ENCODE measurements at places on chromosomes 5 and 9.

DNA sequence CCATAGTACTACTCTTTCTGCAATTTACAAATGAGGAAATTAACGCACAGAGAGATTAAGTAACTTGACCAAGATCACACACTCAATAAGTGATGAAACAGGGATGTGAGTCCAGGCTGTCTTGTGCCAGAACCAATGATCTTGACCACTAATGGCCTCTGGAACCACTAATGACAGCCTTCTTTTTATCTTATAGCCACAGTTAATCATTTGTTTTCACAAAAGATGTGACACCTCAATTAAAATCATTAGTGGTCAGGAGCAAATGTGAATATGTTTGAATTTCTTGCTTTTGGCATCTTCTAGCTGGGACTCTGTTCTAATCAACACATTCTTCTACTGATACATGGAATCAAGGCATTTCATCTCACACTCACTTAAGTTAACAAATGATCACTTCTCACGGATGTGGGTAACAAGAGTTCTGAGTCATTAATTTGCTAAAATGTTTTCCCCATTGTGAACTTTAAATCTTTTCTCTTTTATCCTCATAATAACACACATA, 102.7 kb upstream of the CD180 start:
- no peak for DNase-seq

DNA sequence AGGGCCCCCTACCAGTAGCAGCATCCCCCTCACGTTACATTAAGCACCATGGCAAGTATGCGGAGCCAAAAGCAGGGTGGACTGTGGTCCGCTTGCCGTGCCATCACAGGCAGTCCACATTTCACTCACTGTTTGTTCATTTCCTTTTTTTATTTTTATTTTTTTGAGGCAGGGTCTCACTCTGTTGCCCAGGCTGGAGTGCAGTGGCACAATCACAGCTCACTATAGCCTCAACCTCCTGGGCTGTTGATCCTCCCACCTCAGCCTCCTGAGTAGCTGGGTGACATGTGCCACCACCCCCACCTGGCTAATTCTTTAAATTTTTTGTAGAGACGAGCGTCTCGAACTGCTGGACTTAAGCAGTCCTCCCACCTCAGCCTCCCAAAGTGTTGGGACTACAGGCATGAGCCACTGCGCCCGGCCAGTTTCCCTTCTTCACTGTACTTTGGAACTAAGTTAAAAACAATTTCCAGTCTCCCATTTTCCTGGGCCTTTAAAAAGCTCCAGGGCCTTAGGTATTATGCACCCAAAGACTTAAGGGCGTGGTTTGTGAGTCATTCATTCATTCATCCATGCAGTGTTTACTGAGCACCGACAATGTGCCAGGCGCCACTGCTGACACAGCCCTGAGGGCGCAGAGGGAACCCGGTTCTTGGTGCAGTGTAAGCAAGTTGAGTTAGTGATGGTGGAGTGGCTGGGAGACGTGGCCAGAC, 19.9 kb downstream of the PRRX2 start:
- DNase-seq = no peak

- no peak for DNase-seq
Observed at GRCh38 chr5:122701640-122702523, 73.0 kb upstream of the SNX2 start.

DNA sequence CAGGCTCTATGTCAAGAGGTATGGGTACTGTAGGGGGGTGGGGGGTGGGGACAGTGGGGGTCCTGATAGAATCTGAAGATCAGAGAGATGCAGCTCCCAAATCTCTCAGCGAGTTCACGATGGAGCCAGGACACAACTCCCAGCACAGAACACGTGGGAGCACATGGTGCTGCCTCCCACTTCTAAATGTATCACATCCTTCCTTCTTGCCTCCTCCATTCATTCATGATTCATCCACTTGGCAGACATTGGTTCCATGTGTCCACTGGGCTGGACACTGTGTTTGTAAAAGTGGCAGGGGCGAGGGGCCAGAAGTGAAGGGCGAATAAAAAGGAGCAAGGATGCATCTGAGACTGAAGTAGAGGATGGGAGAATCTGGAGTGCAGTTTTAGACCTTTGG, 33.9 kb downstream of the SH3TC2 start:
- DNase-seq = no peak

DNA sequence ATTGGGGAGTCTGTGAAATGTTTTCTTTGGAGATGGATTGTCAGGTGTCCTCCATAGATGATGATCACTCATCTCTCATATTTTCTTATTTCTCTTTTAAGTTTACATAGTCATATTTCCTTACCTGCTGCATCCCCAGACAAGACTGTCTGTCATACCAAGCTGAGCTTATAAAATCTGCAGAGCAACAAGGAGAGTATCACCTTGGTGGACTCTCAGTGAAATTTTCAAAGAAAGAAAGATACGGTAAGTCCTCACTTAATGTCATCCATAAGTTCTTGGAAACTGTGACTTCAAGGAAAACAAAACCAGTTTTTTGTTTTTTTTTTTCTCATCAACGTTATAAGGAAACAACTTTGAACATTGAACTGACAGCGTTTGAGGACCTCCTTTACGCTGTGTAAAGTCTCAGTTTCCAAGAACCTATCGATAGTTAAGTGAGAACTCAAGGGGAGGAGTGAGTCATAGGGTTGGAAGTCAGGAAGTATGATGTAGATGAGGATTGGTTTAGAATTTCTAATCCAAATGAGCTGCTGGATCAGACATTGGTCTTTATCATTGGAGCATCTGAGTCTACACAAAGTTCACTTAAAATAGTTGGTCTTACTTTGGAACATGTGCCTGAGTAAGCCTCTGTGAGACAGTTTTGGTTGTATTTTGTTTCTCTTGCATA, 45.5 kb downstream of the SPIN1 start:
- DNase-seq = no peak

- DNase-seq = no peak
Observed at GRCh38 chr9:125635888-125636287, 71.1 kb downstream of the MAPKAP1 start.

DNA sequence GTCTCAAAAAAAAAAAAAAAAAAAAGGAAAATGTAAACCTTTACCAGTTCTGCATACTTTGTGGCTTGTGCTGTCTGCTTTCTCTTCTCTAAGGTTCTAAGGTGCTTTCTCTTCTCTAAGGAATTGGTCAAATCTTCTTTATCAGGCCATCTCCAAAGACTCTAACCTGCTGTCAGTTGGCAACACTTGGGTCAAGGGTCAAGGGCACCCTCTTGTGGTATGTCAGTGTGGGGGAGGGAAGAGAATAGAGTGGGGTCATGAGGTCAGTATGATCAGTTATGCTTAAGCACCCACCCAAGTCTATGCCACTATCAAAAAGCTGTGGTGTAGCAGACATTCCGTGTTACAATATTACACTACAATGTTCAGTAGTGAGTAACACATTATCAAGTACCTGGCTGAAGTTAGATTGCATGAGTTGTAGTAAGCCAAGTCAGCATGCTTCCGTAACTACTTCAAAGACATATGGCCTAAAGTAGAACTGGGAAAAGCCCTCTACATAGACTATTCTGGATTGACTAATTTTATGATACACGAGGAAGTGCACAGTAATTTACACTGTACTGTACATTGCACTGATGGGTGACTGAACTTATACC, 25.0 kb upstream of the CCL28 start:
- no peak for DNase-seq

GRCh38 chr5:158880483-158881001, 219.2 kb downstream of the EBF1 start:
- no peak for DNase-seq

DNA sequence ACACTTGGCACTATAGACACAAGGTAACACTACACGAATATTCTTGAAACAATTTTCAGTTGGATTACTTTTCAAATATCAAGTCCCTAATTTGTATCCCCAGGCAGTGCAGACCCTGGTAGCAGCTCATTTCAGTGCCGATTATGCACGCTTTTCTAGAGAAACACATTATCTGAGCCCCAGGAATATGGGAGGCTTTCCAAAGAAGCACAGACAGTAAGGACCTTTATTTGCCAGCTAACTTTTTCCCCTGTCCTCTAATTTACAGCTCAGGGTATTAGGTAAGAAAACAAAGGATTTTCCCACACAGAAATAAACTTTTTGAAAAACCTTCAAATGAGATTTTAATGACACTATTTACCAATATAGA, 852.3 kb upstream of the DMAC1 start:
- DNase-seq = no peak

- DNase-seq = no peak
Observed at GRCh38 chr5:53023969-53024368, 34.8 kb downstream of the ITGA2 start.

GRCh38 chr9:121798941-121799340, 147.5 kb downstream of the DAB2IP start:
- DNase-seq = no peak

DNA sequence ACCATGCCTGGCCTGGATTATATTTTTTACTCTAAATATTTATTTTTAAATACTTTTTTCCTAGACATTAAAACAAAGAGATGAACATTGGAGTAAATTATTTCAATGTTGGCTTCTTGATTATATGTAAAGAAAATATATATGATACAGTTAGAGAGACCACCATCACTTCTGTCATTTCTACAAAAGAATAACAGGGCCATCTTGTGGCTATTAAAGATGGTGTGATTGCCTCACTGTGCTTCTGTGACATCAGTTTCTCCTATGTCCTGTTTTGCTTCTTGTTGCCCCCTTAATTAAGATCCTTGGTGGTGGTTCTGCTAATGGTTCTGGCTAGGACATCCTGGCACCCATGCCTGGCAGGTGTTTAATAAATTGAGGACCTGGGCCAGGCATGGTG, 32.9 kb downstream of the NDFIP1 start:
- no peak for DNase-seq

- no peak for DNase-seq
Observed at GRCh38 chr5:66958201-66958979, 238.2 kb downstream of the CD180 start.

GRCh38 chr5:53041071-53041692, 52.0 kb downstream of the ITGA2 start:
- DNase-seq = no peak

GRCh38 chr9:3047912-3048311, 204.0 kb upstream of the PUM3 start:
- no peak for DNase-seq

- no peak for DNase-seq
Observed at GRCh38 chr9:27204578-27204977, 92.4 kb downstream of the EQTN start.

Data from stimulated activated CD4-positive, alpha-beta T cell treated with anti-CD3 and anti-CD28 coated beads, Interleukin-15, amount 100 ng/mL, for 1 hour (primary cell).